ENCODE measurements at places on chromosomes 3 and 15.

DNA sequence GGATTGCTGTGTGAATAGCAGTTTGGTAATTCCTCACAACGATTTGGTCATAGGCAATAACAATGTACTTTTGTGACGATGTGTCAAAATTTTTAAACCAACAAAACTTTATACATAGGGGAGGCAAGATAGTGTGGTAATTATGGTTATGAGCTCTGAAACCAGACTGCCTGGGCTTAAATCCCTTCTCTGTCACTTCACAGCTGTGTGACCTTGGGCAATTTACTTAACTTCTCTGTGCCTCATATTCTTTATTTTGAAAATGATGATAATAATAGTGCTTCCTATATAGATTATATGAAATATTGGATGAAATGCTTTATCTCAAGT is 5.7 kb downstream of the CD200 start:
- DNase-seq: no peak

- no peak for DNase-seq
Observed at GRCh38 chr3:45644791-45645201, 44.4 kb upstream of the SACM1L start.

DNA sequence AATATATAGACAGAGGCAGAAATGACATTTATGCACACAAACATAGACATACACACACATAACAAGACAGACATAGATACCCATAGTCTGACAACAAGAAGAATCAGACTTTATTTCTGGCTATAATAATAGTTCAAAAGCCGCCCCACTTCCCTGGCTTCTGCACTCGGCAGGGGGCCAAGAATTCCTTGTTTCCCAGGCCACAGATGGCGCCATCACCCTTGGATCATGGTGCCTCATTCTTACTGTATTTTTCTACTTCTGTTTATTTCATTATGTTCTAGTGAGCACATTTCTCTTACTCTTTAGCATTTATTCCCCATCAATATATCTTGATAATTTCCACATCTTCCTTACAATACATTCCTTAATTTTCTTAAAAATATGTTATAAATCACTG is 387.5 kb downstream of the NLGN1 start:
- no peak for DNase-seq

DNA sequence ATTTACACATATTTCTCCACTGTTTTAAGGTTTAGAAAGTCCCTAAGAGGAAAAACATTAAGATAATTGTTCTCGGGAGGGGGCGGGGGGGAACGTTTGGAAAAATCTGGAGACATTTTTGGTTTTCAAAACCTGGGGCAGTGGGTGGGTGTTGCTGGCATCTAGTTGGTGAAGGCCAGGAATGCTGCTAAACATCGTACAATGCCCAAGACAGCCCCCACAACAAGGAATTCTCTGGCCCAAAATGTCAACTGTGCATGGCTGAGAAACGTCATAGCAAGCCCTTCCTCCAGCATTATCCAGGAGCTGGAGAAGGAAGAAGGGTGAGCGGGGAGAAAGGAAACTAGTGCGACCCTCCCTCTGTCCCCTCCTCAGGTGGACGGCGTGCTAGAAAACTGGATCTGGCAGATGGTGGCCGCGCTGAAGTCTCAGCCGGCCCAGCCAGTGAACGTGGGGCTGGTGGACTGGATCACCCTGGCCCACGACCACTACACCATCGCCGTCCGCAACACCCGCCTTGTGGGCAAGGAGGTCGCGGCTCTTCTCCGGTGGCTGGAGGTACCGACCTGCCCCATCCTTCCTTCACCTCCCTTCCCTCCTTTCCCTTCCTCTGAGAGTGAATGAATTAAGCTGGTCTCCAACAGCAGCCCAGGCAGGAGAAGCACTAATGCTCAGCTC is 109.8 kb downstream of the LIPC start:
- DNase-seq: no peak

- no peak for DNase-seq
Observed at GRCh38 chr3:141302364-141303141, 65.8 kb upstream of the ZBTB38 start.

DNA sequence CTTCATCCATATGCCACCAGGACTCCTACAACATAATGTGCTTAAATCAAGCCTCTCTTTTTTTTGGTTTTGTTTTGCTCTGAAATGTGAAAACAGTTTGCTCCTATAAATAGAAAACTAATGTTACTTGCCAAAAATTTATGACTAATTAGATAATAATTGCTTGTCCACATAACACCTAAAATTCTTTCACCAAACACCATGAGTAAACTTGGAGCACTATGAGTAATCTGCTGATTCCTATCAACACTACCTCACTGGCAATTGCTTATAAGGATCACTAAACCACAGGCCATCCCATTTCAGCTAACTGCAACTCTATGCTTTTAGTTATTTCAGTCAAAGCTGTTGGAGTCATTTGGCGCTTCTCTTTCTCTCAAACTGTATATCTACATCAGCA is 252.7 kb downstream of the EPHA3 start:
- no peak for DNase-seq

GRCh38 chr3:16174976-16175901 is 759 bp downstream of the GALNT15 start:
- no peak for DNase-seq

- no peak for DNase-seq
Observed at GRCh38 chr15:59456114-59456513, 18.1 kb downstream of the FAM81A start.

DNA sequence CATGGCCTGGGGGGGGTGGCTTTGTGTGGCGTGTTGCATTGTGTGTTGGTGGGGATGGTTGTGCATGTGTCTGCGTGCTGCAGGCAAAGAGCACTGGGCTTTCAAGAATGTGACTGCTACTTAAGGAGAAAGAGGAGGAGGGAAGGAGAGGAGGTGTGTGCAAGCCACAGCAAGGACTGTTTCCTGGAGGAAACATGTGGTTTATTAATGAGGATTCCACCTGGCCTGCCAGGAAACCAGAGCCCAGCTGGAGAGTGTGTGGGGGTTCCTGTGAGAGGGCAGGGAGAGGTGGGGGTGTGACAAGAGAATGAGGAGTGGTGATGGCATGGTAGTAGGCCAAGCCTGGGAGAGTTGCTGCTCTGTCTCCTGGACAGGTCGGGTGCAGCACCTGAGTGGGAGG is 258.1 kb upstream of the ROPN1 start:
- DNase-seq: no peak

DNA sequence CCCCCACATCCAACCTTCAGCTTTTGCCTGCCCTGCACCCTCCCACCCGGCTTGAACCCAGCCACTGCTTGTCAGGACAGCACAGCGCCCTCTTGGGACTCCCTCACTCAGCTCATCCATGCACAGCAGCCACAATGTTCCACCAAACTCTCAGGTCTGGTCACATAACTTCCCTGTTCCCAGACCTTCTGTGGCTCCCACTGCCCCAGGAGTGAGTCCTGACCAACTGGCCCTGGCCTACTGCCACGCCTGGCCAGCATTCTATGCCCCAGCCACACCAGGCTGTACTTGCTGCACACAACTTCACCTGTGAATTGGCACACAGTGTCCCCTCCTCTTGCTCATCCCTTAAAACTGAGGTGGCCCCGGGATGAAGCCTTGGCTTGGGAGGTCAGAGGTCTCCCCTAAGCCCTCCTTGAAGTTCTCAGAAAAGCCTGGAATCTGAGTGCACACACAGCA is 21.0 kb downstream of the PLXNB1 start:
- DNase-seq: peak; percentile 19

DNA sequence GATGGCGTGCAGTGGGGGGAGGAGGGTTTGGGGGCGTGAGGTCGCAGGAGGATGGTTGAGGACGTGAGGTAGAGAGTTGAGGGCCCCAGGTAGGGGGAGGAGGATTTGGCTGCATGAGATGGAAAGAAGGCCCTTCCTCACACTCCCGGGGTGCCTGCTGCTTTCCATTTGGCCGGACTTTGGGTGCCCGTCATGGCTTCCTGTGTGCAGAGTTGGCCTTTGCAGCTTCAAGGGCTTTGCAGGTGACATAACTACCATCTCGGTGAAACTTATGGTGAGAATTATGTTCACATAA is 1.7 kb downstream of the MLF1 start:
- DNase-seq: no peak

- no peak for DNase-seq
Observed at GRCh38 chr3:42632146-42632545, 21.4 kb upstream of the ZBTB47 start.

DNA sequence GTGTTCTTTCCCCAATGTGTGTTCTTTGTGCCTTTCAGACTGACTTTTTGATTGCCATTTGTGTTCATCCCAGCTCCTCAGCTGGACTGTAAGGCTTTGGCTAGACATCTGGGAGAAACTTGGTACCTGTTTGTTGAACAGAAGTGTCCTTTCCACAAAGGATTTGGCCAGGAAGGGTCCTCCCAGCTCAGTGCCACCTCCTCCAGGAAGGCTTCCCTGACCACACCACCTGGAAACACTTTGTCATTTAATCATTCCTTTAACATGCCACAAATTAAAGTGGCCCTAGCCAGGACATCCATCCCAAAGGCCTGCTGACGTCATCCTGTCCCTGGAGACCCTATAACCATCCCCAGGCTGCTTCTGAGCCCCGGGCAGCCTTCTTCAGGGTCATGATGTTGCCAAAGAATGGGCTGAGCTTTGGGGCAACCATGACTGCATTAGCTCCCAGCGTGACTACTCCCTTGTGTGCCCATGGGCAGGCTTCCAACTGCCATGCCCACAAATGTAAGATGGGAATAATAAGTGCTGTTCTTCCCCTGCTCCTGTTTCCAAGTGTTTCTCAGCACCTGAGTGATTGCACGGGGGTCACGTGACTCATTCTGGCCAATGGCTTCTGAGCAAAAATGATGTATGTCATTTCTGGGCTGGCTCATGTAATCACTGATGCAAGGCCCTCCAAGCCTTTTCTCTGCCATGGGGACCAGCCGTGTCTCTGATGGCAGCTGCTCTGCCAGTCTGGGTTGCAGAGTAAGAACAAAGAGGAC is 112.5 kb upstream of the SMAD3 start:
- no peak for DNase-seq

- DNase-seq: no peak
Observed at GRCh38 chr15:38610748-38611147, 46.1 kb upstream of the RASGRP1 start.

DNA sequence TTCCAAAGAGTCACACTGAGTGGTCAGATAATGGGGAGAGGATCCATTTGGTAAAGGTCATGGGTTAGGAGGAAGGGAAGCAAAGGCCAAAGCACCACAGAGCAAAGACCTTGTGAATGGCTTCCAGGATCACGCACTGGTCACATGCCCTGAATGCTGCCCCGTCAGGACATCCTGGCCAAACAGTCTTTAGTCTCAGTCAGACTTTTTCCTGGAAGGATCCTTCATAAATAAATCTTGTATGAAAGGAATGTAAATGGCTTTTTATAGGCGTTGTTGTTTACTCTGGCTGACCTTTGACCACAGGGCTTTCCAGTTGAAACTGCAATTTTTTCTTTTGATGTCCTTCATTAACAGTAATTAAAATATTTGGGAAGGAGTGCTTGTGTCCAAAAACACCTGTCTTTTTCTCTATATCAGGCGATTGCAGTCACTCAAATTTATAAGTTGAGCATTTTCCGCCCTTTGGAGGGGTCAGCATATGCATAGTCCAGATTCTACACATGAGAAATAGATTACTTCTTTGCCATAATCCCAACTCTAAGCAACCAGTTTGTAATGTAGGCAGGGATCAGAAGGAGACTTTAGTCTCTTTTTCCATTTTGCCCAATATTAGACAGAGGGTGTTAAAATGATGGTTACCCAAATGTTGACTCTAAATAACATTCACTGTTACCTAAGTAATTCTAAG is 48.4 kb downstream of the CHAC1 start:
- DNase-seq: no peak

DNA sequence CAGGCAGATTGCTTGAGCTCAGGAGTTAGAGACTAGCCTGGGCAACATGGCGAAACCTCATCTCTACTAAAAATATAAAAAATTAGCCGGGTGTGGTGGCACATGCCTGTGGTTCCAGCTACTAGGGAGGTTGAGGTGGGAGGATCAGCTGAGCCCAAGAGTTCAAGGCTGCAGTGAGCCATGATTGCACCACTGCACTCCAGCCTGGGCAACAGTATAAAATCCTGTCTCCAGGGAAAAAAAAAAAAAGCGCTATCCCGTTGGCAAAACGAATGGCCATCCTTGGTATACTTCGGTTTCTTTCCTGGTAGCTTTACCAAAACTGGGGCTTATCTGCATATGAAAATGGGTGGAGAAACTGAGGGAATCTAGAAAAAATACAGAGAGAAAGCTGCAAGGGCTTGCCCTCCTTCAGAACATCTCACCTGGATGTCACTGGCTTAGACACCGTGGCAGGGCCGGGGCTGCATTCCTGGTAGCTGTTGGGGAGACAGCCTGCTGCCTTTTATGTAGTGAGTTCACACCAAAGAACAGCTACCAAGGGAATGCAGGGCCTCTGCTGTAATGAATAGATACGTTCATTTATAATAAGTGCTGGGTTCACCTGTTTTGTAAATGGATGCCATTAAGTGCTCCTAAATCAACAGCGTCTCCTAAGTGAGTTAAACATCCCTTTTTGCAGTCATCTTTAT is 96.0 kb downstream of the IQSEC1 start:
- DNase-seq: no peak

- DNase-seq: no peak
Observed at GRCh38 chr3:86182606-86183005, 808.3 kb downstream of the VGLL3 start.

GRCh38 chr3:144244662-144245061 is 273.0 kb downstream of the DIPK2A start:
- no peak for DNase-seq

GRCh38 chr15:62403164-62403809 is 238.2 kb upstream of the C2CD4B start:
- no peak for DNase-seq

GRCh38 chr3:158789592-158789991 is 12.3 kb upstream of the MFSD1 start:
- DNase-seq: no peak

GRCh38 chr3:25581823-25582222 is 82.9 kb downstream of the TOP2B start:
- no peak for DNase-seq

GRCh38 chr15:42011074-42011473 is 9.8 kb downstream of the PLA2G4E start:
- DNase-seq: no peak

DNA sequence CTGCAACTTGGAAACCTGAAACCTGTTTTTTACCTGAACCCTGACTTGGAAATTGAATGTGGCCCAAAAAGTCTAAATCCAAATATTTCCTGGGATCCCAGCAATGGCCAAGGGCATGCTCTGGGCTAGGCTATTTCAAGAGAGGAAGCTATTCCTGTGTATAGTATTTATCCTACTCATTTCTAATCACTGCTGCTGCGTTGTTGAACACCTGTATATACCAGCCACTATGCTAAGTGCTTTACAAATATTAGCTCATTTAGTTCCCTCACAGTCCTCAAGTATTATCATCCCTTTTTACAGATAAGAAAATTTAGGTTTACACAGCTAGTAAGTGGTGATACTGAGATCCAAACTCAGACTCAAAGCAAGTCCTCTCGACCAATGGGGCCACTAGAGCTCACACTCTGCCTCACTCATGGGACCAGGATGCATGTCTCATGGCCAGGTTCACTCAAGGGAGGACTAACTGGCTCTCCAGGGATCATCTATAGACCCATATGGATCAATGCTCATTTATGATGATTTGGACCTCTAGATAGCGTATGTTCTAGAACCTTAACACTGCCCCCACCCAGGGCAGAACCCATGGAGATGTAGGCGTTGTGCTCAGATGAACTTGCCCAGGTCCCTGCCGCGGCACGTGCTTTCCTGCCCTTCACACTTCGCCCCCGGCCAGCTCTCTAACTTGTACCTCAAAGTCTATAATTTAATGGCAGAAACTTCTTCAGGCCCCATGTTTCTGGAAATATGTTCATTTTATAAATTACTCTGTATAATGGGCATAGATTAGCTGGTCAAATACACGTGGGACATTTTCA is 2.6 kb upstream of the CCR4 start:
- no peak for DNase-seq

Data from GM12892 (cell line).